Amniotic stem cell (primary cell): ENCODE measurements at places on chromosomes 6 and 20.

- DNase-seq, result no peak
These were observed 249.5 kb downstream of the SOX4 start for GRCh38 chr6:21842875-21843645.

DNA sequence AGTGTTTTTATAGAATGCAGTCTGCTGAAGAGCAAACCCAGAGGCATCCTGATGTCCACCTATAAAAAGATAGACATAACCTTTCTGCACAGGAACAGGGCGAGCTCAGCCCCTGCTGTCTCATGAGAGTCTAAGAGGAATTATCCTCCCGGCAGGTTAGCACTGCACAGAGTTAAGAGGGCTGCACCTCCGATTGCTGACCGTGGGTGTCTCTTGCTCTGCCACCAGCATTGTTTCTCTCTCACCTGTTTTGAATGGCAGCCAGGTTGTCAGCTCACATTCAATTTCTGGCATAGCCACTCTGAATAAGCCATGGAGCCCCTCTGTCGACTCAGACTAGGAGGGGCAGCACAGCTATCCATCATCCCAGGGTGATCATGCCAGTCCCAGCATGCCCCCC is 211.2 kb downstream of the PHACTR1 start:
- DNase-seq, result no peak

- DNase-seq, result no peak
These were observed 82.2 kb upstream of the NAA20 start for GRCh38 chr20:19934792-19935491.

DNA sequence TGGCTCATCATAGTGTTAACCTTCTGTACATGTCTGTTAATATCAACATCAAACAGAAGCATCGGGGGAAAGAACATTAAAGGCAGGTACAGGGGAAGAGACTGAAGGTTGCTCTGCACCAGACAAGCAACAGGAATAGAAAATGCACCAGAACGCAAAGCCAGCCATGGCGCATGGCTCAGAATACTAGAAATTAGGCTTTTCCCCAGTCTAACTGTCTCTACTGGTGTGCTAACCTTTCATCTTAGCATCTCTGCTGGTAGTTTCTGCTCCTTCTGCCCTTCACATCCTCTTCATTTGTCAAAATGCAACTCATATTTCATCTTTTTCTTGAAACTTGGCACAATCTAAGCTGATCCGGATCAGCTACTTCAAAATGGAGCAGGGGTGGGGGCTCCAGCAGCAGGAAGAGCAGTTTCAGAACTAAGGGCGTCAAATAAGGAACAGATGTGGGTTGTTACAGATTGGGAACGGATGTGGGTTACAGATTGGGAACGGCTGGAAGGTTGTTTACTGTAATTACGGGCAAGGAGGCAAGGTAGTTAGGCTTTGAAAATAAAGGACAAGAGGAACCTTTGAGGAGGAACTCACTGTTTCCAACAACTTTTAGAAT is 13.1 kb upstream of the RNASET2 start:
- DNase-seq, result no peak

GRCh38 chr6:151536188-151536479 is 42.3 kb downstream of the CCDC170 start:
- no peak for DNase-seq

DNA sequence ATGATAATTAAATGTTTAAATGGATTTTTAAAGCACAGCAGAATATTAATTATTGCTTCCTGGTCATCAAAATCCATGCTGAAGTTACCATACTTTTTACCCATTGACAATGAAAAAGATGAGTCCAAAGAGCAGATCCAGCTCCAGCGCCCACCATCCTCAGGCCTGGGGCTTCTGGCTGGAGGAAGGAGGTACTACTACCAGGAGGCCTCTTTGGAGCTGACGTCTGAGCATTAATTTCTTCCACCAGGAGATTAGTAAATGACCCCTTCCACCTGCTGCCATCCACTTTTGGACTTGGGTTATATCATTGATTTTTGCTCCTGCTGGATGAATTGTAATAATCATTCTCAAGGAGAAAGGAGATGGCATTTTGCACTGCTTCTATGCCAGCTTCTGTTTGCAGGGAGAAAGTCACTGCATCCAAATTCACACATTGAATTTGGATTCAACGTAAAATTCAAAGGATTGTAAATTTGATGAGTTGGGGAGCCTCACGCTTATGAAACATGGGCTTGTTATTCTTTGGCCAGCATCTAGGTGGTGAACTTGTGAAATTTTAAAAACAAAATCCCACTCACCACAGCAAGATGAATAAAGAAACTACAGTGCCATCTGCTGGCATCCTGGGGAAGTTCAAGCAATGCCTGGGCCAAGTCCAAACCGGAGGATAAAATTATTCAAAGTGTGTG is 121.8 kb downstream of the SASH1 start:
- peak; percentile 27 for DNase-seq

GRCh38 chr20:38588303-38588702 is 7.3 kb downstream of the ADIG start:
- DNase-seq, result no peak

DNA sequence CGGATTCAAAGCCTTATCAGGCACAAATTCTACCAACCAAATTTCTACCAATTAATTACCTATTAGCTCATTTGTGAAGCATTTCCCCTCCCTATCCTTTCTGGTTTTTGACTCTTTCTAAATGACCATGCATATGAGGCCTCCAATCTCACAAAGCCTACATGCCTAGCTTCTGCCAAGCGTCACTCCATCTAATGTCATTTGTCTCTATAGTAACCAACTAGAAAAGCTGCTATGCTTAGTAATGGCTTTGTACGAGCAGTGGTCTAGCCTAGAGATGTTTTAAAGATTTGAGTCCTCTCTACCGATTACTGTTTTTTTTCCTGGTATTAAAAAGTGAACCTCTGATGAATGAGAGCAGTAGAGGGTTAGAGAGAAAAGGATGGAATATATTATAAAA is 4.8 kb upstream of the ASF1A start:
- DNase-seq, result no peak

DNA sequence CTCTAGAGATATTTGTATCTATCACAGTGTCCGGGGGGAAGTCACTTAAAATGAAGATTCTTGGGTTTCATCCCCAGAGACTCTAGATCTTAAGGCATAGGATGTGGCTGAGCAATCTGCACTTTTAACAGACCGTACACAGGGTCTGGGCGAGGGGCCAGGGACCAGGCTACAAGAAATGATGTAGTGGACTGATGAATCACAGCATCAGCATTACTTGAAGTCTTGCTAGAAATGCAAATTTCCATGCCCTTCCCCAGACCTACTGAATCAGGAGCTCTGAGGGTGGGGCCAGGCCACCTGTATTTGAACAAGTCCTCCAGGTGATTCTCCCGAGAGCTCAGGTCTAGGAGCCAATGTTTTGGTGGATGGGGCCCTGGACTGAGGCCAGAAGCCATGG is 168.4 kb downstream of the DOK5 start:
- DNase-seq, result peak; percentile 70

- DNase-seq, result no peak
These were observed 281.1 kb downstream of the LAMA2 start for GRCh38 chr6:129164032-129164431.

DNA sequence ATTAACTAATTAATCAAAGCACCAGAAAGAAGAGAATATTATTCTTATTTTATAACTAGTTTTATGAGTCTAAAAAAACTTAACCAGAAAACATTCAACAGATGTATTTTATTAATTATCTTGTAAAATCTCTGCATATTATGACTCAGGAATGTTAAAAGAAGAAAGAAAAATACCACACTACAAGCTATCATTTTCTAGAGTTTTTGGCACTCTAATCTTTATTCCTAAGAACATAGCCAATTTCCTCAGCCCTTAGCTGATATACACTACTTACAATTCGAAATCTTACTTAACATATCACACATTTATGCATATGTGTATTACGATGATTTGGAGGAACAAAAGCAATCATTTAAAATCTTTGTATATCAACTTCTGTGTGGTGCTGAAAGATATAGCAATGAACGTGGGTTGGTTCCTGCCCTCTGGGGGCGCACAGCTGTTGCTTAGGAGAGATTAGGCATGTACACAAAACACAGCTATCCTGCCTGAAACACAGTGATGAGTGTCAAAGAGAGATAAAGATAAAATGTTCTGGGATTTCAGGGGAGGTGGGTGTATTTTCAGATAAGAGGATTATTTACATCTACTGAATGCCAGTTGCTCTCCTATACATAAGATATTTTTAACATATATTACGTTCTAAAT is 404.5 kb downstream of the SYNE1 start:
- no peak for DNase-seq

GRCh38 chr6:4100655-4101054 is 21.7 kb upstream of the FAM217A start:
- DNase-seq, result no peak
